ENCODE measurements at places on chromosomes 16 and 17.
A peak's percentile ranks its signal among the peaks of the same experiment; 100 is the strongest.

- no peak for DNase-seq
These were observed 399.7 kb downstream of the NPIPA8 start for GRCh38 chr16:17936766-17937402.

- DNase-seq: no peak
These were observed 17.4 kb downstream of the NGFR start for GRCh38 chr17:49512296-49513043.

DNA sequence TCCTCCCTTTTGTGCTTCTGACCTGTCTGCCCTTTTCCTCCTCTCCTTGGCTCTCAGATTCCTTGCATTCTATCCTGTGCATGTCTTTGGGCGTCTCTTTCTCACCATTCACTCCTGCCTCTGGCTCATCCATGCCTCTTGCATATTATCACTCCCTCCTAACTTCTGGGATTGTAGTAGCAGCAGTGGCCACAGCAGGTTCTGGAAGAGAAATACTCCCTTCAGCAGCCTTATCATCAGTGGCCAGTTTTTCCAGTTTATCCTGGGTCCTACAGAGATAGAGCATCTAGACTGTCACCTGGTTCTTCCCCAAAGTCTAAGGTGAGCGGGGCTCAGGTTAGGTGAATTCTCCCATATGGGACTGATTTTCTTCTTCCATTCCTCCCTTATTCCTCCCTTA, 354.0 kb upstream of the CCL2 start:
- DNase-seq: no peak

DNA sequence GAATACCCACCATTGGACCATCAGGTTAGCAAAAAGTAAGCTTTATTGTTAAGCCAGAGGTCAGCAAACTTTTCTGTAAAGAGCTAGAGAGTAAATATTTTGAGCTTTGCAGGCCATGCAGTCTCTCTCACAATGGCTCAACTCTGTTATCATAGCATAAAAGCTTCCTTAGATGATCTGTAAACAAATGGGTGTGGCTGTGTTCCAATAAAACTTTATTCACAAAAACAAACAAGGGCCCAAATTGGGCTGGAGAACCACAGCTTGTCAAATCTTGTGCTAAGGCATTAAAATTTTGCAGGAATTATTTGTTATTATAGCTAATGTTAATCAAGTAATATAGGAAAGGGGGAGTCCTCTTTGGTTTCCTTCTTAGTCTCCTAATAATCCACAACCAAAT, 153.6 kb downstream of the GRIN2A start:
- DNase-seq: no peak

- DNase-seq: no peak
These were observed 2.0 kb upstream of the FOXF1 start for GRCh38 chr16:86508028-86508946.

- DNase-seq: no peak
These were observed 28.0 kb upstream of the ABCA9 start for GRCh38 chr17:69088643-69089200.

DNA sequence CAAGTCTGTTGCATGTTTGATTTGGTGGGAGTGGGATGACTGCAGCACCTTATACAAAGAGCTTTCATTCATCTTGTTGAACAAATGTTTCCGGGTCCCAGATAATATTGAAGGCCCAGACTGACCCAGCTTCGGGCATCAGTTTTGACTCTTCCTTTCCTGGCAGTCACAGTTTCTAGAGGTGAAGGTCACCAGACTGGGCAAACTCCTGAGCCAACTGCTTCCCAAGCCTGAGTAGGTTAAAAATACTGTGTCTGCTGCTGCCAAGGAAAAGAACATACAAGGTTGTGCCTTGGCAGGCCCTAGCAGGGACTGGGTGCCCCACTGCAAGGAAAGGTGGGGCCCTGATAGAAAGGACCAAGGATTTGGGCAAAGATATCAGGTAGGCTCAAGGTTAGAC, 4.5 kb downstream of the BCKDK start:
- no peak for DNase-seq

- DNase-seq: no peak
These were observed 4.9 kb downstream of the DPEP1 start for GRCh38 chr16:89618109-89618998.

- no peak for DNase-seq
These were observed 970 bp upstream of the DYNC1LI2 start for GRCh38 chr16:66752379-66752778.

DNA sequence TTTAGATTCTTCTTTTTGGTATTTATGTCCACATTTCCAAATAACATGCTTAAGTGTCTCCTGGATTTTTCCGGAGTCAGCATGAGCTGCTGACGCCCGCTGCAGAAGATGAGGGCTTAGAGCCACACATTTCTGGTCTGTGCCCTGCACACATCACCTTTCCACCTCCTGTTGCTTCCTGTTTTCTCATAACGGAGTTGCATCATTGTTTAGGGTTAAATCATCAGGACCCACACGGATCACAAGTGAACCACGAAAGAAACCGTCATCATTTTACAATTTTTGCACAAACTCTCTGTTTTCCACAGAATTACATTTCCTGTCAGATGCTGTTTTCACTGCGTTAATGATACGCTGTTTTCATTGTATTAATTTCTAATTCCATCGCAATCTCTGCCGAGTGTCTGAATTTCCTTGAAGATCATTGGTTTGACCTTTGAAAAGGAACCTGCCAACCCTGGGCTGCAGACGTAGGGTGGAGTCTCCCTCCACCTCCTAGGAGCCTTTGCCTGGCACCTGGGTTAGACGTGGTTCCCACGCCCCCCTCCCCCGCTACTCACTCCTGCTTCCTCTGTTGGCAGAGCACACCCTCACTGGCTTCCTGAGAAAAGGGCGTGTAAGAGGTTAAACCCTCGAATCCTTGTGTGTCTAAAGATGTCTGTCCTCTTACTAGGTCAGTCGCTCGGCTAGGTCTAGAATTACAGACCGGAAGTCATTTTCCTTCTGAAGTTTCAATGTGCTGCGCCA, 68.2 kb downstream of the RNF213 start:
- DNase-seq: peak; percentile 38

- DNase-seq: no peak
These were observed 14.1 kb upstream of the DNAI2 start for GRCh38 chr17:74259667-74260524.

All from suppressor macrophage (primary cell).